ENCODE measurements at places on chromosomes 5 and 9.

GRCh38 chr5:18850216-18850615 lies 1137.8 kb downstream of the CDH18 start:
- no peak for DNase-seq

DNA sequence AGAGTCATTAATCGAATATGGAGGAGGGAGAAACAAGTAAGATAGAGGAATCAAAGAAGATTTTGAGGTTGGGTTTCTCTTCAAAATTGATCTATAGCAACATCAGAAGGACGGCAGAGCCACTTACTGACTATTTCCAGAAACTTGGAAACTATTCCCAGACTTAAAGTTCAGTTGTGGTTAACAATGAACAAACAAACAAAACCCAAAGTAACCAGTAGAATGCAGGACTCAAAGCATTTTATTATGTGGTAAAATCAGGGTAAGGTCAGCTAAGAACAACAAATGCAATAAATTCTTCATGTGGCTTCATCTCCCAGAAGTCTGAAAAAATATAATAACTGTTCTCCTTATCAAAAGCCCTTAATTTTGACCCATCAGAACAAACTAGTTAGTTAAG lies 54.9 kb upstream of the OSMR start:
- no peak for DNase-seq

DNA sequence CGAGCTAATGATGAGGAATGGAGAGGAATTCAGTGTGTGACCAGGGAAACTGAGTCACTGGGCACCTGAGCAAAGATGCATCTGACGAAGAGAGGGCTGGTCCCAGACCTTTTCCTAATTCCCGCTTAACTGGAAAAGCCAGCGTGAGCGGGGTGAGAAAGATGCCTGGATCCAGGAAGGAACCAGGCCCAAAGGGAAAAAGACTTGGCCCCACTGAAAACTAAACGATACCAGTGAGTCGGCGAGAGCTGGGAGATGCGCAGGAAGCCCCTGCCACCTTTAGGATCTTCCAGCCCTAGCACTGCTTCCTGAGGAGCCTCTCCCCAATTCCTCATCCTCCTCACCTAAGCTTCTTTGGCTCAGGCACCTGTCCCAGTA lies 499 bp upstream of the FCHSD1 start:
- no peak for DNase-seq

GRCh38 chr9:122265149-122265915 lies 650 bp downstream of the MRRF start:
- no peak for DNase-seq

GRCh38 chr5:94310833-94311232 lies 307.6 kb downstream of the KIAA0825 start:
- DNase-seq: no peak

- DNase-seq: no peak
These were observed 132.9 kb downstream of the PALM2AKAP2 start for GRCh38 chr9:109912726-109913460.

- DNase-seq: no peak
These were observed 299.5 kb downstream of the SLIT3 start for GRCh38 chr5:169001394-169001793.

GRCh38 chr9:81621785-81622259 lies 67.5 kb downstream of the TLE1 start:
- no peak for DNase-seq

GRCh38 chr5:39213447-39214207 lies 5.7 kb downstream of the FYB1 start:
- no peak for DNase-seq

DNA sequence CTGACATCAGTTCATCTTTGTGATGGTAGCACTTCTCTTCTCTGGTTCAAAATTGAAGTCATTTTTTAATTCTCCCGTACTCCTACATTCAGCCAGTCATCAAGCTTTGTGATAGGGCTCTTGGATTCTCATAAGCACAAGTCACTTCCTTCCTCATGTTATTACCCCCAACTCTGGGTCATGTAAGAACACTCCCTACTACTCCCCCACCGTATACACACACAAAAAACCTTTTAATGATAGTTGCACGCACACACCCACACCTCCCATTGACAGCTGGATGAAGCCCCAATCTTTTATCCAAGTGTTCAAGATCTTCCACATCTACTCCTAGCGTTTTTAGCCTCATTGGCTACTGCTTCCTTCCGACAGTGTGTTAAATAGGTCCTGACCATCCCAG lies 16.8 kb downstream of the KDM3B start:
- DNase-seq: no peak

DNA sequence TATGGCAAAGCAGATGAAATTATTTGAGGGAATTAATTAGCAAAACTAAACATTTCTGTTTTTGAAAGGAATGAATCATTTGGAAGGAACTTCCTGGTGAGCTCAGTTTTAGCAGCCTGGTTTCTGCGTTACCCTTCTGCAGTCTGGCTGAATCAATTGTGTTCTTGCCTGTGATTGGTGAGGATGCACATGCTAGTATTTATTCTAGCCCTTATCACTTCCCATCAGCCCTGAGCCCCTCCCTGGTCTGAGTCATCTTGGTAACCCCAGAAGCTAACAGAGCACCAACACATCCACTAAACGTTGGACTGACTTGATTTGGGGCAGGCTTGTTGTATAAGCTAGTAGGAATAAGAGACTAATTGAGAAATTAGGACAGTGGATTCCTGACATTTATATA lies 6.6 kb downstream of the TJP2 start:
- DNase-seq: peak; percentile 17

- no peak for DNase-seq
These were observed 62.8 kb downstream of the SHOC1 start for GRCh38 chr9:111731928-111732327.

GRCh38 chr5:72013766-72014624 lies 93.3 kb upstream of the MAP1B start:
- DNase-seq: no peak

DNA sequence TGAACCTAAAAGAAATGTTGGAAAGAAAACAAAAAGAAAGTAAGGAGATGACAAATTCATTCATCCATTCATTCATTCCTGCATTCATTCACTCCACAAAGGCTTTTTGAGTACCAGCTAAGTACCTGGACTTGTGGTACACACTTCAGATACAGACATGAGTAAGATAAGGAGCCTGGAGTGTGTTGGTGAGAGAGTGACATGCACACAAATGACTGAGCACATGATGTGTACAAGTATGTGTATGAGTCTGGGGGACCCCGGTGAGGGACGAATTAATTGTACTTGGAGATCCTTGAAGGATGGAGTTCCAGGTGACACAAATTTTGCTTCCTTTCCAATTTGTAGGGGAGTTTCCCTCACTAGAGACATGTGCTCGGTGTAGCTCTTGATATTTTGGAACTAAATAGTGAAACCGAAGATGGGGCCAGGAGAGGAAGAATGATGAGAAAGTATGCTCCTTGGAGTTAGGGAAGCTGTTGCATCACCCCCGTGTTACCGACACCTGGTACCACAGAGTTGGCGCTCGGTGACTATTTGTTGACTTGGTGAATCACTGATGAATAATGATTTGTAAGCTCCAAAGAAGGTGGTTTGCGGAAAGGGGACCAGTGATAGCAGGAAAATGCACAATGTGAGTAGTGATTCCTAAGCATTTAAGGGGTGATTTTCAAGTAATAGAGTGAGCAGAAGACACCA lies 509.8 kb downstream of the CCDC171 start:
- no peak for DNase-seq

GRCh38 chr9:107971241-107971640 lies 481.7 kb upstream of the KLF4 start:
- no peak for DNase-seq

DNA sequence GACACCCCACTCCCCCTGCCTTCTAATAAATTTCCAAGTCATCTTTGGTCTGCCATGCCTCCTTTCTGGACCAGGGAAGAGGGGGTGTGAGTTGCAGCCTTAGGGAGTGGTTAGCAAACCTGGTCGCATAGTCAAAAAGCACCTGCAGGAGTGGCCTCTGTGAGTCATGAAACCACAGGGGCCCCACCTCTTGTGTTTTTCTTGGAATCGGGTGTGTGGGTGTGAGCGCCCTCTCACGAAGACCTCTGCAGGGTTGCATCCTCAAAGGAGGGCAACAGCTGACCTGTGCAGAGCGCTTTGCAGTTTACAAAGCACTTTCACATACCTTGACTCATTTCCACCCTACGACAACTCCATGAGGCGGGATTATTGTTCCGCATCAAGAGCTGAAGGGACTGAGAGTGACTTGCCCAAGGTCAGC lies 36.8 kb upstream of the TEX48 start:
- DNase-seq: peak; percentile 66

- no peak for DNase-seq
These were observed 26.4 kb upstream of the F2R start for GRCh38 chr5:76689321-76690036.

GRCh38 chr9:35048511-35048910 lies 23.9 kb downstream of the VCP start:
- DNase-seq: no peak

DNA sequence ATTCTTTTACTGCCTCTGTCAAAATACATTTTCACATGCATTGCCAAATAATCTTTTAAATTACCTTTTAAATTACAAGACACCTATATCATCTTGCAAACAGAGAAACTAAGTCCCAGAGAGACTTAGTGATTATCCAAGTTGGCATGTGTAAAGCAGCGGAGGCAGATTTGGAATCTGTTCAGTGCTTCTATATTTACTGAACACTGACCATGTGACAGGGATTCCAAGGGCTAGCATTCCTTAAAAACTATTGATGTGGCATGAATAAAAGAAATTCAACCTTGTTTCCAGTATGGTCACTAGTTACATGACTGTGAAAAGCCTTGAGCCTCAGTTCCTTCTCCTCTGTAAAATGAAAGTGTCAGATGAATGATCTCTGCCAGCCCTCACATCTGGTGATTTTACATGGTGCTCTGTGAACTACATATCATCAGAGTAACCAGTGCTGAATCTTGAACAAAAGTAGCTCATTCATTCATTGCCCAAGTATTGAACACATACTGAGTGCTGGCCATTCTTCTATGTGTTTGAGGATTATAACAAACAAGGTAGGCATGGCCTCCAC lies 71.9 kb upstream of the PPP1R2B start:
- DNase-seq: no peak

DNA sequence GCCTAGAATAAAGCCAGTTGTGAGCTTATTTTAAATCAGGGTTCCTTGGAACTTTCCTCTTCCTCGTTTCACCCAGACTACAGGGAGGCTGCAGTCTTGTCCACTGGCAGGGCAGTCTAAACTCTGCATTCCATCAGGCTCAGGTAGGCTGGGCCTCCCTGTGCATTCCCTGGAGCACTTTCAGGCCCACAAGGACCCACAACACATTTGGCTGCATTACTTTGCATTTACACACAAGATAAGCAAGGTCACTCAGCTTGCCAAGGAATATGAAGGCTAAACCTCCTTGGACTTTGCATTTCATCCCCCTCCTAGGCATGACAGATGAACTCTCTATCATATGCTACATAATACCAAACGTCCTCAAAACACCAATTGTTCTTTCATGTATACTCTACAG lies 104.2 kb downstream of the MARCHF3 start:
- DNase-seq: no peak

- DNase-seq: no peak
These were observed 27.8 kb downstream of the PTCH1 start for GRCh38 chr9:95488954-95489353.

DNA sequence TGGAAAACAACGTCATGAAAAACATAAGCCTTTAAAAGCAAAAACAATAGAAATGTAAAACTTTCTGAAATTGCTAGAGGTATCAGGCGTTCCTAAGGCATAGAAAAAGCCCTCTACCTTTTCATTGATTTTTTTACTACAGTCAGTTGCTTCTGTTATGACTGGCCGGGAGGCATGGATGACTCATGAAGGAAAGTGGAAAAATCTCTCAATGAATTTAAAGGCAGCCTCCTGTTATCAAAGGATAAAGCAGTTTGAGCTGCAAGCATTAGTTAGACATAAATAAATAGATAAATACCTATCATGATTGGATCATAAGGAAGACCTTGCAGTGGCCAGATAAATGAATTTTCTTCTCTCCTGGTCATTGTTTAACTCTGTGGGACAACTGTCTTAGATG lies 281.6 kb downstream of the MAST4 start:
- no peak for DNase-seq

- no peak for DNase-seq
These were observed 7.3 kb downstream of the FBP2 start for GRCh38 chr9:94586316-94586715.

DNA sequence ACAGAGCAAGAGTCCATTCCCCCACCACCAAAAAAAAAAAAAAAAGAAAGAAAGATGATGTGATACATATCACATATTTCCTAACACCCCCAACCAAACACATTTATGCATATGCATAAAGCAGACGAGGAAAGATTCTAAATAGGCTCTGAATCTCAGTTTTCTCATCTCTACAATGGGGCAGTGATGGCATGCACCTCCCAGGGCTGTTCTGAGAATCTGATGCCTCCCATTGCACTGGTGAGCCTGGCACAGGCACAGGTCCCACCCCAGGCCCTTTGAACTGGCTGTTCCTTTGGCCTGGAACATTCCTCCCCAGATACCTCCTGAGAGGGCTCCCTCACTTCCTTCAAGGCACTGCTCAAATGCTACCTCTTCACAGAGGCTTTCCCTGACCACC lies 116.5 kb downstream of the C9orf50 start:
- no peak for DNase-seq

GRCh38 chr5:56454219-56454862 lies 221.2 kb upstream of the ANKRD55 start:
- no peak for DNase-seq

DNA sequence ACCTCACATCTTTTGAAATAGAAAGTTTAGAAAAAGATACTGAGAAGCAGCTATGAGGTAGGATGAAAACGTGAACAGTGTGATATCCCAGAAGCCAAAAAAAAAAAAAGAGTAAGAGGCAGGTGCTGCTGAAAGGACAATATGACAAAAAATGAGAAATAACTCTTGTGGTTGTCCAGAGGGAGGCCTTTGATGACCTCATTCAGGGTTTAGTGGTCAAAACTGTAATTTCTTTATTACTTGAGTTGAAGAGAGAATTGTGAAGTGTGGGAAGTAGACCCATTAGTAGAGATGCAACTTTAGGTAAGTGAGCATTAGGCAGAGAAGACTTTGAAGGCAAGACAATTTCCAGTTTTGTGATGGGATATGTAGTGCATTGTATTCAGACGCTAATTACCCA lies 1306.3 kb upstream of the ACO1 start:
- DNase-seq: no peak

- no peak for DNase-seq
These were observed 14.8 kb downstream of the SLC25A46 start for GRCh38 chr5:110753600-110753999.

GRCh38 chr5:68459093-68459809 lies 243.7 kb downstream of the PIK3R1 start:
- no peak for DNase-seq

- no peak for DNase-seq
These were observed 170.5 kb downstream of the COL23A1 start for GRCh38 chr5:178419651-178420050.

- DNase-seq: no peak
These were observed 427.4 kb downstream of the CETN3 start for GRCh38 chr5:89981878-89982773.
